ENCODE measurements at places on chromosomes 16 and 17.
A peak's percentile ranks its signal among the peaks of the same experiment; 100 is the strongest.

DNA sequence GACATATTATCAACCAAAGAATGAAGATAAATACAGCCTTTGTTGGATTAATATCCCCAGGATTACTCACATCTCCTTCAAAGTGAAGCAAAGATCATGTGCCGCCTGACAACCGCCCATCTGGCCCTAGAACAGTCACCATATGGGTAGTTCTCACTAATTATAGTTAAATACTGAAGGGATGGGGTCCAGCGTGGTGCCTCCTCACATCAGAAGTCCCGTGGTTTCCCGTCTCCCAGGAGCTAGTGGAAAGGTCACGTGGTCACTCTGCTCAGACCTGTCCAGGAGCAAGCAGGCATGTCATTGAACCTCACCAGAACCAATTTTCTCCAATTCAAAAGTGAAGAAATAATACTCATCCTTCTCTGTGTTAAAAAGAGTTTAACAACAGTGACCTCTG, 434.5 kb downstream of the SHISA9 start:
- DNase-seq = no peak

- DNase-seq = no peak
Observed at GRCh38 chr17:64688481-64688880, 26.4 kb upstream of the SMURF2 start.

- DNase-seq = no peak
Observed at GRCh38 chr17:78124081-78124835, 4.3 kb downstream of the TMC6 start.

DNA sequence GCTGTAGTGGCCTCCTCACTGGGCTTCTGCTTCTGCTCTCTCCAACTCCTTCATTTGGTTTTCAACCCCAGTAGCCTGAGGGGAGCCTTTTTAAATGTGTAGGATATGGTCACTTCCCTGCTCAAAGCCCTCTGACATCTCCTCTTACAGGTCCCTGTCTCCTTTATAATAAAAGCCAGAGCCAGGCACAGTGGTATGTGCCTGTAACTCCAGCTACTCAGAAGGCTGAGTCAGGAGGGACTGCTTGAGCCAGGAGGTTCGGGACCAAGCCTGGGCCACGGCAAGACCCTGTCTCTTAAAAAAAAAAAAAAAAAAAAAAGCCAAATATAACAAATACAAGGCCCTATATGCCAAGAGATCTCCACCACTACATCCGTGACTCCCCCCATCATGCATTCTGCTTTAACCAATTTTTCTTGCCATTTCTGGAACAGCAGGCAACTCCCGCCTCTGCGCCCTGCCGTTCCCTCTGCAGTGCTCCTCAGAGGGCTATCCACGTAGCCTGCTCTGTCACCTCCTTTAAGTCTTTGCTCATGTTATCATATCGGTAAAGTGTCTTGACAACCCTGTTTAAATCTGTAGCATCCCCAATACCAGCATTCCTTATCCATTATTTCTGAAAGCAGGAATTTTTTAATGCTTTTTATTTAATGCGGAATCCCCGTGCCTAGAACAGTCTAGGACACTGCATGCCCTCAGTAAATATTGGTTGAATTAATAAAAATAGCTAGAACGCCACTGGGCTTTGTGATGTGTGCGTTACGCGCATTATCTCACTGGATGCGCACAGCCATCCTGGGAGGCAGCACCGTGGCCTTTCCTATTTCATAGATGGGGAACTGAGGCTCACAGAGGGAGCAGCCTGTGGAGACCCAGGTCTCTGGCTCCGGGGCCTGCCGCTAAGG, 9.5 kb downstream of the ZNF771 start:
- DNase-seq = no peak

DNA sequence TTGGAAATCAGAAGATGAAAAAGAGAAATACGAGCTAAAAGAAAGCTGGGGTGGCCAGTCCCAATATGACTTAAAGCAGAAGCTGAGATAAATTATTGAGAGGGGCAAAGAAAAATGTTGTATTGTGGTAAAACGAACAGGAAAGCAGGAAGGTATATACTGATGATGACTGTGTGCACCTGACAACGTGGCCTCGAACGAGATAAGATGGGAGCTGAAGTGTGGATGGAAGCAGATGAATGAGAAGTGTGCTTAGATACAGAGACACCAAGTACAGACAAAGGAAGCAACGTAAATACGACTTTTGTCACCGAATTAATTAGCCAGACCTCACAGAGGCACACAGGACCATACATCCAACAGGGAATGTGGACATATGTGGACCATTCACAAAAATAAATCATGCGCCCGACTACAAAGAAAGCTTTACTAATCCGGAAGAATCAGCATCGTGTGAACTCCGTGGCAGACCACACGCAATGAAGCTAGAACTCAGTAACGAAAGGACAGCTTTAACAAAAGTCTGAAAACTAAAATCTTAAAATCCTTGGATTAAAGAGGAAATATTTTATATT, 218.7 kb downstream of the RPTOR start:
- no peak for DNase-seq

GRCh38 chr16:89661215-89661614, 3.6 kb downstream of the SPATA33 start:
- no peak for DNase-seq

DNA sequence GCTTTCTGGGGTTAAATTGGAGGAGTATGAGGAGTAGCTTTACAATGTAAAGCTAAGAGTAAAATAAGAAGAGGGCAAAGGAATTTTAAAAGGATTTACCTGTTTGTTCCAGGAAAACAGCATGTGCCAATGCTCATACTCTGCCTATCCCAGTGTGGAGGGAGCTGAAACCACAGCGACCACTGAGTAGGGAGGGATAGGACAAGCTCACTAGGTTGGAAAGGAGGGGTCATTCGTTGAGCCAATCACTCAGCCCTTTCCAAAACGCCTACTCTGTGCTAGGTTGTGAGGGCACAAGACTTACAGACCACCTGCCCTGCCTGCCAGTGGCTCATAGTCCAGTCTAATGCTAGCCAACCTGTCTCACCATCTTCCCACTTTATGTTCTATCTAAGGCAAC, 1.1 kb upstream of the DNAJC7 start:
- no peak for DNase-seq

GRCh38 chr17:74028354-74029116, 174.9 kb upstream of the RPL38 start:
- DNase-seq = no peak

- no peak for DNase-seq
Observed at GRCh38 chr17:14731591-14731990, 430.7 kb downstream of the HS3ST3B1 start.

DNA sequence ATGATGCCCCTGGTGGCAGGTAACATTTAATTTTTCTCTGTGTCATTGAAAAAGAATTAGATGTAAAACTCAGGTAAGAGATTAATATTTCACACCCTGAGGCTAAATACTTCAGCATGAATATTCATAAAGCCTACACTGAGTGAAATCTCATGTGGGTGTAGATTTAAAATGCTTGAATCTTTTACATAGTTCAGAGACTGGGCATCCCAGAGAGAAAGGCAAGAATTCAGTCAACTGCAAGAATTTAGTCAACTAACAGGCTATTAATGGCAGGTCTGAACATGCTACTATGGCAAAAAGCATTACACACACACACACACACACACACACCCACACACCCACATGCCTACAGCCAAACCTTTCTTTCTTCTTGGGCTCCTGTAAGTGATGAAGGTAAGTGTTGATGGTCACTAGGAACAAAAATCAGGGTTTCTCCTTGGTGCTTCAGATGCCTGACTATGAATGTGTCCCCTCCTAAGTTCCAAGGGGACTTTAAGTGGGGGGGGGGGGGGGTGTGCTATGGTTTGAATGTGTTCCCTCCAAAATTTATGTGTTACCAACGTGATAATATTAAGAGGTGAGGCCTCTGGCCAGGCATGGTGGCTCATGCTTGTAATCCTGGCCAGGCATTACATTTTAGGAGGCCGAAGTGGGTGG, 63.7 kb upstream of the PSMD7 start:
- DNase-seq = no peak

- DNase-seq = no peak
Observed at GRCh38 chr17:82917699-82918345, 78.0 kb upstream of the ZNF750 start.

GRCh38 chr17:57784226-57784895, 39.3 kb upstream of the CCDC182 start:
- no peak for DNase-seq

GRCh38 chr17:40610359-40610758, 37.3 kb downstream of the SMARCE1 start:
- DNase-seq = no peak

DNA sequence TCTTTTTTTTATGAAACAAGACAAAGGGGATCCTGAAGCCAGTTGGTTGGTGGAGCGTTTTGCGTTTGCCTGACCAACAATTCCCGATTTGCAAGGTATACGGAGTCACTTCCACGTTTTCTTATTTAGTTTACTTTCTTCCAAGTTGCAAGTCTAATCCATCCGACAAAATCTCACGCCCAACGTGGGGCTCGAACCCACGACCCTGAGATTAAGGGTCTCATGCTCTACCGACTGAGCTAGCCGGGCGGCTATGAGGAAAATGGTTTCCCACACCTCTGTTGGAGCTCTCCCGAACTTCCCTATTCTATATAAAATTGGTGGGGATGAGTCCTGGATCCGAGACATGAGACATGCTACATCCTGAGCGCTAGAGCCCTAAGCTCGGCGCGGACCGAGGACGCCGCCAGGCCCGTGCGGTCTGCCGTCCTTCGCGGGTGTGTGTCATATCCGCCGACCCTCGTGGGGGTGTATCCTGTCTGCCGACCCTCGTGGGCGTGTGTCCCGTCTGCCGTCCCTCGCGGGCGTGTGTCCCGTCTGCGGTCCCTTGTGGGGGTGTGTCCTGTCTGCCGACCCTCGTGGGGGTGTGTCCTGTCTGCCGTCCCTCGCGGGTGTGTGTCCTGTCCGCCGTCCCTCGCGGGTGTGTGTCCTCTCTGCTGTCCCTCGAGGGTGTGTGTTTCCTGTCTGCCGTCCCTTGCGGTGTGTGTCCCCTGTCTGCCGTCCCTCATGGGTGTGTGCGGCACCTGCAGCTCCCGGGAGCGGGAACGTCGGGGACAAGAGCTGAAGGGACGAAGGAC, 22.6 kb downstream of the ZNF213 start:
- peak; percentile 88 for DNase-seq

DNA sequence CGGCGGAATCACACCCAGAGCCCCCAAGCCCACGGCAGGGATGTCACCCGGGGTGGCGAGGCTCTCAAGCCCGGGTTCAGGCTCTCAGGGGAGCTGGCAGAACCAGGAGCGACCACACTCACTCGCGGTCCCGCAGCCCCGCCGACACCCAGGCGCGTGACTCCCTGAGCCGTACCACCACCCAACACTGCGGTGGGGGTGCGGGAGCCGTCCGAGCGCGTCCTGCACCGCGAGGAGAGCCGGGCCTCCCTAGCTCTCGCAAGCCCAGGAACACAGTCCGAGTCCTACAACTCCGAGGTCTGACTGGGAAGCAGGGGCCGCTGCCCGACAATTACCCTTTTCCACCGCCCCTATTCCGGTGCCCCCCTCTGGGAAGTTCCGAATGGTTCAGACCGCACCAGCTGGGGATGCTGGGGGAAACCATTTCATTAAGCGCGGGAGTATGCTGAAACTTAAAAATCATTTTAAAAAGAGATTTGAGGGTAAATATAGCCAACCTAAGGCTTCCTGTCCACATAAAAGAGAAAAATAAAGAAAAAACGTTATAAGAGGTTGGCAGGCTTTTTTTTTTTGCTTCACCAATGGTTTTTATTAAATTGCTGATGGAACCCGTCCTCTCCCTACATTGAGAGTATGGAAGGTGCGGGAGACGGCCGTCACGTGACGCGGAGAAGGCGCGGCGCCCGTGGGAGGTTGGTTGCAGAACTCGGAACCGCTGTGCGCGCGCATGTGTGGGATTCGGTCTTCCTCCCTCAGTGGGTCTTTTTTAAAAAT, at the start of gene FLCN:
Gene FLCN (minus strand): TSS at position 143 of the 774 bp plus-strand sequence. CDS start 9,031 bp downstream, outside the sequence.
- peak; percentile 91 for DNase-seq

DNA sequence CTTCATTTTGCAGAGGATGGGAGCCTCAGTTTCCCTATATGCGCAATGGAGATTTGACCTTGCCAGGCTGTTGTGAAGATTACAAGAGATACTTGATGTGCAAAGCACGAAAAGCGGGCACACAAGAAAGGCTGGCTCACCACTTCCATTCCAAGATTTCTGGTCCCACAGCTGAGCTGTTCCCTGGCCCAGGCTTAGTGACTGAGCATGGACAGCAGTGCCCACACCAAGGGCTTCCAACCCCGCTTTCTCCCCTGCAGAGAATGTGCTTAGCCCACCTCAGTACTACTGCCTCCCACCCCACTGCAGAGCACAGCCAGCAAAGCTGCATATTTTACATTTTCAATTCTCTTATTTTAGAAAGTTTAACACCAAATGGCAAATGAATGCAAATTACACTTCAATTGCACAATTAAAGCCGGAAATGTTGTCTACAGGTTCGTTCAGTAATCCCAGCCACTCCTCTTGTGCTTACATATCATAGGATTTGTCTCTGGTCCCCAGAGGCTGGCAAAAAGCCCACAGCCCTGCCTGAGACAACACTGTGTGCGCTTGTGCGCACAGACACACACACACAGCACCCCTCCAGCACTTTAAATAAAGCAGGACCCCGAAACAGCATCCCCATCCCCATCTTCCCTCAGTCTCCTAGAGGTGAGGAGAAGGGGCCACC, 51.8 kb downstream of the VAC14 start:
- DNase-seq = no peak

DNA sequence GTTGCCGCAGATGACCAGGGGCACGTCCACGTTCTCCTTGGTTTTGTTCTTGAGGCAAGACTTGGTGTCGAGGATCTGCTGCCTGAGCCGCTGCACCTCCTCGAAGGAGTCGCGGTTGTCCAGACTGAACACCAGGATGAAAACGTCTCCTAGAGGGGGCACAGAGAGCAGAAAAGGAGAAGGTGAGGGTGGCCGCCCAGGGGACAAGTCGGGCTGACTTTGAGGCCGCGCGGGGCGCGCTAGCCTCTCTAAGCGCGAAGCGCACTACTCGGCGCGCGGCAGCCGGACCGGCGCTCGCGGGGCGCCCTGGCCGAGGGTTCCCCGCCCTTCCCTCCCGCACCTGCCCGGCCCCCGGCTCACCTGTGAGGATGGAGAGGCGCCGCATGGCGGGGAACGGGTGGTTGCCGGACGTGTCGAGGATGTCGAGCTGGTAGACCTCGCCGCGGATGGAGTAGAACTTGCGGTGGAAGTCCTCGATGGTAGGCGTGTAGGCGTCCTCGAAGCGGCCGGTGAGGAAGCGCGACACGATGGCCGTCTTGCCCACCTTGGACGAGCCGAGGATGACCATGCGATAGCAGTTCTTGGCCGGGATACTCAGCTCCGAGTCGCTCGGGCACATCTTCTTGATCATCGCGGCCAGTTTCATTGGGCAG, 533 bp downstream of the RASD1 start:
- peak; percentile 70 for DNase-seq
